ENCODE measurements at places on chromosomes 5 and 9. TPM values are rescaled to one million over a fixed set of nuclear protein-coding genes. Genes with fewer than 3 reads are reported as not detected.

GRCh38 chr5:133842846-133843611 is 125.4 kb downstream of the C5orf15 start:
- DNase-seq: no peak

- DNase-seq: no peak
These were observed 6.3 kb upstream of the SMU1 start for GRCh38 chr9:33082538-33083326.

GRCh38 chr5:96808541-96808828 is 740 bp upstream of the ERAP1 start:
- DNase-seq: no peak

DNA sequence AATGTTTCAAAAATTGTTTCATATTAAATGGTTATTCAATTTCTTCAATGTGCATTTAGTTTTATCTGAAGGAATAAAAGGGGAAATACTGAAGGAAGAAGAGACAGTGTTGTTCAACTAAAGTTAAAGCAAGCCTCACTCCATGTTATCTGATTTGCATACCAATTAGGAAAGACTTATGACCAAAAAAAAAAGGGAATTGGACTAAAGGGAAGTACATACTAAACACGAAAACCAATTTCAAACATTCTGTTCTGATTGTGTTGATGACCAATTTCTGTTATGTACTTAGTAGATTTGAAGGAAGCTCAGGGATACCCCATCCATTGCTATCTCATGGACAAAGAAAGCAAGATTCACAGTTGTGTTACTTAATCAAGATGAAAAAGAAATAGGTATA is 4.9 kb upstream of the GAPT start:
- no peak for DNase-seq

DNA sequence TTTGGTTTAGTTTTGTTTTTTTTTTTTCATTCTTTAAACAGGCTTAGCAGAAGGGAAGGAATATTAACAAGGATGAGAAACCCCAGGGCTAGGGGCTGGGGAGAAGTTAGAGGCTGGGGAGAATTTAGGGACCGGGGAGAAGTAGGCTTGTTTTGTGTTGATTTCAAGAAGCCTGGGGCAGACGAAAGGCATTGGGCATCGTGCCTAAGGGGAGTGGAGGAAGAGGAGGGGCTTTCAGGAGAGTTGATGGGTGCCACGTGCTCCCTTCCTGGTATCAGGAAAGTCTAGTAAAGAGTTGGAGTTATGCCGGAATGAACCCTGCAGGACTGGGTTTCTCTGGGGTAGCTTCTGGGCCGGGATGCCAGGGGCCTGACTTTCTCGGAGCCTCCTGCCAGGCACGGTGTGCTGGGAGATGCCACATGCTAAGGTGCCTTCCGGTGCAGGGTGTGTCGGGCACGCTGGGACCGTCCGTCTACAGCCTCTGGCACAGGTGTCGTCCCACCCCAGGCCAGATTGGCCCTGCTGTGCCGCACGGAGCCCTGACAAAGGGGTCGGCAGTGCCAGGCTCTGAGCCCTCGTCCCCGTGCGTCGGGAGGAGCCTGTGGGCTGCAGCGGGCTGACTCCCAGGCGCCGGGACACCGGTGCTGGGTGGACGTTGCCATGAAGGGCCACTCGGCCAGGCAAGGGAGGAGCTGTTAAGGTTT is 159.9 kb downstream of the OLFM1 start:
- no peak for DNase-seq

DNA sequence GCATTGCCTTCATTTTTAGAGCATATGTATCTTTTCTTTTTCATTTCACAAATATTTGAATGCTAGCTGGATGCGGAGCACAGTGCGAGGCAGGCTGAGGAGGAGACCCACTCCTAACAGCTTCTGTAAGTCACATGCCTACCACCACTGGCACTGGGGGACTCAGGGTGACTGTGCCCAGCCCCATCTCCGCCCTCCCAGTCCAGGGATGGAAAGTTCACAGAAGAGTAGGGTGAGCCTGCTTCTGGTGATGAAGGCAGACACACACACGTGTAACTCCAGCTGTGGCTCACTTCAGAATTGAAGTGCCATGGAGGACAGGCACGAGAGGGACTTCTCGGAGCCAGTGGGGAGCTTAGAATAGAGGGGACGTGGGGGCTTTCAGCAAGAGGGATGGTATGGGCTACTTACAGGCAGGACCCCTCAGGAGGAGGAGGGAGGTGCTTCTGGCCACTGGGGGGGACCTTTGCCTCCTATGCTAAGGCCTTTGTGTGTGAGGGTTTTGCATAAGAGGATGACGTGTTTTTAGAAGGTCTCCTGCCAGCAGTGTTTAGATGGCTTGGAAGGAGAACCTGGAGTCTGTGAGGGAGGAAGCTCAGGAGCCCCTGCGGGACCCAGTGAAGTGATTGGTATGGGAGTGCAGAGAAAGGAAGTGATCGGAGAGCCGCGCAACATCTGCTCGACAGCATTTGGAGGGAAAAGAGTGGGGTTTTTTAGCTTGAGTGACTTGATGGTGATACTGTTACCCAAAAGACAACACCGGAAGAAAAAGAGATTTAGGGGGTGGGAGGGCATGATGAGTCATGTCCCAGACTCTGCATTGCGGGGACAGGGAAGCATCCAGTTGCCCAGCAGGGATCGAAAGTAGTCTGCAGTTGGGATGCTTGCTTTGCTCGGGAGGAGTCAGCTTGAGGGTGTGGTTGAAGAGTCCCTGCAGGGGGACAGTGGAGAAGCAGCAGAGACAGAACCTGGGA is 163.5 kb upstream of the OTULINL start:
- no peak for DNase-seq

ZDHHC12 gene
- 33.1 TPM for polyA plus RNA-seq

DNA sequence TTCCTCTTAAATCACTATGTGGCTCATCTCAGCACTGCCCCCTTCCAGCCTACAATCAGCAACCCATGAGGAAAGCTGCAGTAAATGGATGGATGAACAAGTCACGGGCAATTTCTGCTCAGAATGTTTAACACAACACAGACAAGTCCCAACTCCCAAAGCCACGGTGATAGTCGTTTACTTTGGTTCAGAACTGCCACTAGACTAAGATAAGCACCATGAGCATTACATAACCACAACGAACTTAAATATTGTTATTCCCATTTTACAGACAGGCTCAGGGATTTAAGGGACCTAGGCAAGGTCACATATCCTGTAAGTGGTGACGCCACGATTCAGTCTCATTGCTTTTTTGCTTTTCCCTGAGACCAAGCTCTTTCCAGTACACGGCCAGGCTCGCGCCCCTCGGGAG is 2.0 kb upstream of the SMIM27 start:
- DNase-seq: no peak

GRCh38 chr5:173645890-173646574 is 29.6 kb upstream of the BOD1 start:
- peak; percentile 1 for DNase-seq

STING1 gene
- 28.2 TPM for polyA plus RNA-seq

- DNase-seq: no peak
These were observed 22.6 kb upstream of the ASPN start for GRCh38 chr9:92504881-92505280.

DNA sequence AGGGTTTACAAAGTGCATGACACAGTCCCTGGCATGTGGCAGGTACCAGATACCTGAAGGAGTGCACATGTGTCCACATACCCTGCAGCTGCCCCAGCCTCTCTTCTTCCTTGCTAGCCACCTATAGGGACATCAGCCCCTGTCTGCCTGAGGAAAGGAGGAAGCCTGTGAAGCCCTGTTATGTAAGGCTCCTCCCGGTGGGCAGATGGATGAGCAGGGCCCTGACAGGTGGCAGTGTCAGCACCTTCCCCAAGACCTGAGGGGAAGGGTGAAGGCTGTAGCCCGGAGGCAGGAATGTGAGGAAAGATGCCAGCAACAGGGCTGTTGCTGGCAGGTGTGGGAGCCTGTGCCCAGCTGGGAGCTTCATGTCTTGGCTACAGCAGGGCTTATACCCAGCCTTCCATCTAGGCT is 21.7 kb downstream of the TCF7 start:
- DNase-seq: peak; percentile 9

GRCh38 chr5:7578071-7578470 is 182.1 kb downstream of the ADCY2 start:
- no peak for DNase-seq

DNA sequence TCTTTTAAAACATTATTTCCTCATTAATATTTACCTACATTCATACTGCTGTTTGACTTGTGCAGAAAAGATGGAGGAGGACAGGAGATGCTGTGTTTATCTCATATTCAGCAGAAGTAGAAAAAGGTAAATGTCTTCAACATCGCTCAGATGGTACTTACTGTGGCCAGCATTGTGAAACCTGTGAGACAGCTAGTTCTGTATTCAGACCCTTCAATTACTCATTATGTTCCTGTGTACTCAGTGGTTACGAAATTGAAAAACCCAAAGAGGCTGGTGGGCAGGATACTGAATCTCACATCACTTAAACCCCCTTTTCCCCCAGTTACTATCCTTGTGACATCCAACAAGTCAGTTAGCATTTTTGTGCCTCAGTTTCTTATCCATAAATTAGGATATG is 216.0 kb downstream of the KDM4C start:
- no peak for DNase-seq

GRCh38 chr5:96652769-96653454 is 9.3 kb upstream of the CAST start:
- no peak for DNase-seq

GRCh38 chr5:59547731-59548130 is 345.8 kb downstream of the PDE4D start:
- DNase-seq: no peak

SPINK4 gene
- 1.8 TPM for polyA plus RNA-seq
